ENCODE measurements at places on chromosomes 3 and 15.

DNA sequence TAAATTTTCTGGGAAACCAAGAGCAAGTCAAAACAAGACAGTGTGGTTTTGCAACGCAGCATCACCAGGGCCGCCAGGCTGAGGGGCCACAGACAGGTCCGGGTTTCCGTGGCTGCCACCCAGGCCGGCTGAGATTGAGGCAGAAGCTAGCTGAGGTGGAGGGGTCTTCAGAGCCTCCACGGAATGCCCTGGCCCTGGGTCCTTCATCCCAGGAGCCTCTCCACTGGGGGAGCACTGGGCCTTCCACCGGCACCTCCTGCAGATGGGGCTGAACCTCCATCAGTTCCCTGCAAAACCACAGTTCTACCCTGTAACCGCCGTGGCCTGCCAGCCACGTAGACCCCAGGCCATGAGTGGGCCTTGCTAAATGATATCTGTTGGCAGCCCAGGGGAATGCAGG is 152.7 kb downstream of the CHSY1 start:
- peaks cover 12% of the 10 kb centered on the region for H3K4me1 ChIP-seq
- DNase-seq, result no peak
- no peak overlapping the region for H3K27ac ChIP-seq
- H3K27me3 ChIP-seq, result peaks cover 29% of the 10 kb centered on the region
- no peaks in the 10 kb centered on the region for H3K36me3 ChIP-seq

DNA sequence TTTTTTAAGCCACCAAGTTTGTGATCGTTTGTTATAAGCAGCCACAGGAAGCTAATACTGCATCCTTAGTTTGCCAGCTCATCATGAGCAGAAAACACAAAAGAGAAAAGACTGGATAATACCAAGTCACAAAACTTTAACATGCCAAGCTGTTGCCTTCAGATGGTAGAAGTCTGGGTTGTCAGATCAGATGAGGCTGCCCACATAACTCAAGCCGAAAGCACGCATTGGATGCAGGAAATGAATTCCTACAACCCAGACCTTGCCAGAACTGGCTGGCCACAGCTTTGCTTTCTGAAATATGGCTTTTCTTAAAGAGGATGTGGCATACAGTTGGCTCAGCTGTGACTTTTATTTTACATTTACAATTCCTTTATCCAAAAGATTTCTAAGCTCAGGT is 118.3 kb upstream of the NEO1 start:
- H3K27ac ChIP-seq, result no peak overlapping the region
- no peaks in the 10 kb centered on the region for H3K4me1 ChIP-seq
- peaks cover 11% of the 10 kb centered on the region for H3K27me3 ChIP-seq
- no peaks in the 10 kb centered on the region for H3K36me3 ChIP-seq

- peaks cover 11% of the 10 kb centered on the region for H3K4me1 ChIP-seq
- H3K4me3 ChIP-seq, result no peak overlapping the region
Observed at GRCh38 chr15:75061272-75061671, 37.9 kb downstream of the PPCDC start.

- peaks cover 25% of the 10 kb centered on the region for H3K4me1 ChIP-seq
- H3K36me3 ChIP-seq, result no peaks in the 10 kb centered on the region
- H3K27ac ChIP-seq, result no peak overlapping the region
- no peak overlapping the region for H3K4me3 ChIP-seq
- no peaks in the 10 kb centered on the region for H3K27me3 ChIP-seq
Observed at GRCh38 chr3:124882816-124883747, 4.1 kb downstream of the ITGB5 start.

DNA sequence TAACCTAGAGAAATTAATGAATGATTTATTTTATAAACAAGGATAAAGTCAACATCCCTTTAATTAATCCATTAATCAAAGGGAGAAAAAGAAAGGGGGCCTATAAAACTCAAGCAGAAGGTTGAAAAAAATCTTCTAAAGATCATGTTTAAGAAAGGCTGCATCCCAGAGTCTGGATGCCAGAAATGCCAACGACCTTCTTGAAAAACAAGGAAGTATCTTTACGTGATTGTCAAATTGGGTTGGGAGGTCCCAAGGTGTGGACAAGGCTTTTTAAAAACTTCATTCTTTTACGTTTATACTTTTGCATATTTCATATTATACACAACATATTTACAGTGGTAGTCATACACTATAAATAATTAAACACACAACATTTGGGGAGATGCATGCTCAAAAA is 1.6 kb downstream of the GOLGB1 start:
- H3K27me3 ChIP-seq, result no peaks in the 10 kb centered on the region
- H3K4me1 ChIP-seq, result peaks cover 6% of the 10 kb centered on the region
- H3K4me3 ChIP-seq, result peak overlapping the region; percentile 92

DNA sequence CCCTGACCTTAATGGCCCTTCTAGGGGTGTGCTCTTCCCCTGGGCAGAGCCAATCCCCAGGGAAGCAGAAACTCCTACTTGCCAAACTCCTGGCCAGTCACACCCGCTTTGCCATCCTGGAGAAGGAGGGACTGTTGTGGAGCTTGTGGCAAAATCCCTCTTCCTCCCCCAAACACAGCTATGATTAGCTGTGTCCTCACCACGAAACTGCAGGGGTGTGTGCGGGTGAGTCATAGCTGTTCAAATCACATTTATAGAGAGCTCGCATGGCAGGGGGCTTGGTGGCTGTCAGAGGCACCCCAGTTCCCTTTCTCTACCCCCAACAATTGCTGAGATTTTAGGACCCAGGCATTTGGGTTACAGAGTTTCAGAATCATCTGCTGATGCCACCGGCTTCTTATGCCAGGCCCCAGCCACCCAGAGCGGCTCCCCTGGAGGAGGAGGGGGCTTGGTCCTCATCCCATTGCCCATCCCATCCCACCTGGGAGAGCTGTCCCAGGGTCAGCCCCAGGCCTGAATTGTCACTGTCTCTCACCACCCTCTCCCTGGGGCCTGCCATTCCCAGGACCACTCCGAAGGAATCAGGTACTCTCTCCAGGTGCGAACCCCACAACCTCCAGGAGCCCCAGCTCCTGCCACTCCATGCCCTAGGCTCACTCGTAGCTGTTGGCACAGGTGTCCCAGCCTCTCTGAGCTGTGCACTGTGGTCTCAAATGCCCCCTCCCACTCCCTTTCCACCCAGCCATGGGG is 28.8 kb upstream of the MAGEF1 start:
- peak; percentile 26 for DNase-seq
- peaks cover 4% of the 10 kb centered on the region for H3K27me3 ChIP-seq
- H3K36me3 ChIP-seq, result no peaks in the 10 kb centered on the region
- peaks cover 32% of the 10 kb centered on the region for H3K4me1 ChIP-seq

DNA sequence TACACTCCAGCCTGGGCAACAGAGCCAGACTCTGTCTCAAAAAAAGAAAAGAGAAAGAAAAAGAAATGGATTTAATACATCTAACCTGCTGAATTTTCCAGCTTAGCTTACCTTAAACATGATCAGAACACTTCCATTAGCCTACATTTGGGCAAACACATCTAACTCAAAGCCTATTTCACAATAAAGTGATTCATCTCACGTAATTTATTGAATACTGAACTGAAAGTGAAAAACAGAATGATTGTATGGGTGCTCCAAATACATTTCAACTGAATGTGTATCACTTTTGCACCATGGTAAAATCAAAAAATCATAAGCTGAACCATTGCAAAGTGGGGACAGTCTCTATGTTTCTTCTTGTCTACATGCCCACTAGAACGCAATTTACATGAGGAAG is 9.0 kb downstream of the PIK3R4 start:
- no peak for DNase-seq
- no peak overlapping the region for H3K4me3 ChIP-seq
- no peaks in the 10 kb centered on the region for H3K4me1 ChIP-seq
- H3K27ac ChIP-seq, result no peak overlapping the region
- H3K27me3 ChIP-seq, result no peaks in the 10 kb centered on the region

DNA sequence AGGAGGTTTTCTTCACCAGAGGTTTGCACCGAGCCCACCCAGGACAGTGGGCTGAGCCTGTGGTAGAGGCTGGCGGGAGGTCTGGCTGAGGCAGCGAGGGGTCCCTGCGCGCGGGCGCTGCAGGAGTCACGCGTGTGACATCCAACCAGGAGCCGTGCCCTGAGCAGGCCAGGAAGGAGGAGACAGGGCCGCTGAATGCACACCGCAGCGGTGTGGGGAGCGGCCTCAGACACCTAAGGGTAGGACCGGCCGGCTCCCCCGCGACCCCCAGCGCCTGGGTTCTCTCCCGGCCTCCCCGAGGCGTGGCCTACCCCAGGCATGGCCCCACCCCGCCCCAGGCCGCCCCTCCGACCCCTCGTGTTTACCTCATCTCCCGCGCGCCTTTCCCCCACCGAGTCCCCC is 412 bp downstream of the SLC41A3 start:
- peak overlapping the region; percentile 77 for H3K27ac ChIP-seq
- H3K36me3 ChIP-seq, result no peaks in the 10 kb centered on the region
- DNase-seq, result no peak
- peak overlapping the region; percentile 62 for H3K4me3 ChIP-seq
- peaks cover 17% of the 10 kb centered on the region for H3K4me1 ChIP-seq

- peaks cover 12% of the 10 kb centered on the region for H3K4me1 ChIP-seq
- no peak overlapping the region for H3K4me3 ChIP-seq
- no peaks in the 10 kb centered on the region for H3K27me3 ChIP-seq
- no peak for DNase-seq
- H3K27ac ChIP-seq, result no peak overlapping the region
- H3K36me3 ChIP-seq, result no peaks in the 10 kb centered on the region
Observed at GRCh38 chr15:77548589-77549557, 83.8 kb downstream of the LINGO1 start.

DNA sequence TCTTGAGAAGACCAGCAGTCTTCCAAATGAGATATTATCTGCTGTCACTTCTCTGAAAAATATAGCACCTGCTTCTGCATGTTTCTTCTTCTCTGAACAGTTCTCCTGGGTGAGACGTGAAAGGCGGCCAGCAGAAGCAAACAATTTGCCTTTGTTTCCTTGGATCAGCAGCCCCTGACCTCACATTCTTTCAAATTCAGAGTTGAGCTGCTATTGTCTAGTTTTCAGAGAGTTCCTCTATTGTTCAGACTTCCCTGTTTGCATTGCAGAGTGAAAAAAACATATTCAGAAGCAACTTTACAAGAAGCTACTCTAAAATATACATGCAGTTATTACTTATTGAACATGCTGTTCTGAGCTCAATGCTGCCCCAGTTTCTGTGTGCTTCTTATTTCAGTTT is 653.6 kb downstream of the NAALADL2 start:
- no peak overlapping the region for H3K27ac ChIP-seq
- no peak overlapping the region for H3K4me3 ChIP-seq
- H3K27me3 ChIP-seq, result no peaks in the 10 kb centered on the region
- DNase-seq, result no peak
- H3K36me3 ChIP-seq, result no peaks in the 10 kb centered on the region
- H3K4me1 ChIP-seq, result no peaks in the 10 kb centered on the region

DNA sequence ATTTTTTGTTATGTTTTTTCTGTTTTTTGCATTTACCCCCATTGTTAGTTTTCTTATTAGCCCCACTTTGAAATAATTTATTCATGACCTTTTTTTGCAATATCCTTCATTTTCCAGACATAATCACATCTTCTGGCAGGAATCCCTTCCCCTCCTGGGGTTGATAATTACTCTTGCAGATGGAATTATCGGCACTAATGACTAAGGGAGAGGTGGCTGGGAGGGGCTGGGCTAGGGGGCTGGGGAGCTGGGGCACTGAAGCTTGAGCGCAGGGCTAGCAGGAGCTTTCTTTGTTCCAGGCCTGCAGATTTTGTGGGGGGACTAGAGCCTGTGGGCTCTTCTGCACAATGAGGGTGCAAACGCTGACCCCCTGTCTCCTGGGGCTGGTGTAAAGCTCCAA is 77.8 kb downstream of the RAB11A start:
- no peak overlapping the region for H3K27ac ChIP-seq
- no peak overlapping the region for H3K4me3 ChIP-seq
- H3K36me3 ChIP-seq, result no peaks in the 10 kb centered on the region
- no peaks in the 10 kb centered on the region for H3K4me1 ChIP-seq

- DNase-seq, result no peak
- no peak overlapping the region for H3K4me3 ChIP-seq
- H3K27me3 ChIP-seq, result no peaks in the 10 kb centered on the region
- H3K27ac ChIP-seq, result no peak overlapping the region
- no peaks in the 10 kb centered on the region for H3K36me3 ChIP-seq
Observed at GRCh38 chr15:71422530-71423259, 307.4 kb downstream of the THSD4 start.

DNA sequence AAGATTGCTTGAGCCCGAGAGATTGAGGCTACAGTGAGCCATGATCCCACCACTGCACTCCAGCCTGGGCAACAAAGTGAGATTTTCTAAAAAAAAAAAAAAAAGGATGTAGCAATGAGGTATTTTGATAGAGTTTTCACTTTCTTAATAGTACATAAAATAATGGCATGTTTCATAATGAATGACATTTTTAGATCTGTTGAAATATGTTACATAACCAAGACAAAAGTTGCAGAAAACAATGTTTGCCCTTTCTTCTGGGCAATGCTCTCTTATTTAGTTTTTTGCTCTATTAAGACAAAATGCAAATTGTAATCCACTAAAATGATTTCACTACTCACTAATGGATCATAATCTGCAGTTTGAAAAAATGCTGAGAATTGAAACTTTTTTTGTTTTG is 4.4 kb upstream of the MAPK6 start:
- no peak for DNase-seq
- no peaks in the 10 kb centered on the region for H3K36me3 ChIP-seq
- H3K27me3 ChIP-seq, result no peaks in the 10 kb centered on the region
- H3K4me3 ChIP-seq, result no peak overlapping the region
- H3K27ac ChIP-seq, result no peak overlapping the region
- peaks cover 33% of the 10 kb centered on the region for H3K4me1 ChIP-seq

DNA sequence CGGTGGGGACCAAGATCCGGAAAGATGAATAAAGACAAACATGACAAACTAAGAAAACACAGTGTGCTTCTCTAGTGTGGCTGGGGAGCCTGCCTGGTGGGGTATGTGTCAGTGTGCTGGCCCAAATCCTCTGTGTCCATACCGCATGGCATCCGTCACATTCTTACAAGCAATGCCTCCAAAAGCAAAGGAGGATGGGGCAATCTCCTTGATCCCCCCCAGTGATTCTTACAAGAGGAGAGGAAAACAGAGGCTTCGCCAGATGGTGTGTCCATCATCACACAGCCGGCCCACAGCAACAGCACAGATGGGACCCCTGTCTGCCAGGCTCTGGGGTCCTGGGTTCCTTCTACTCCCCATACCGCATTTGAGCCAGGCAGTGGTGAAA is 558 bp upstream of the IL17RC start:
- H3K4me1 ChIP-seq, result peaks cover 48% of the 10 kb centered on the region
- no peaks in the 10 kb centered on the region for H3K27me3 ChIP-seq
- peak overlapping the region; percentile 51 for H3K27ac ChIP-seq
- H3K36me3 ChIP-seq, result no peaks in the 10 kb centered on the region

DNA sequence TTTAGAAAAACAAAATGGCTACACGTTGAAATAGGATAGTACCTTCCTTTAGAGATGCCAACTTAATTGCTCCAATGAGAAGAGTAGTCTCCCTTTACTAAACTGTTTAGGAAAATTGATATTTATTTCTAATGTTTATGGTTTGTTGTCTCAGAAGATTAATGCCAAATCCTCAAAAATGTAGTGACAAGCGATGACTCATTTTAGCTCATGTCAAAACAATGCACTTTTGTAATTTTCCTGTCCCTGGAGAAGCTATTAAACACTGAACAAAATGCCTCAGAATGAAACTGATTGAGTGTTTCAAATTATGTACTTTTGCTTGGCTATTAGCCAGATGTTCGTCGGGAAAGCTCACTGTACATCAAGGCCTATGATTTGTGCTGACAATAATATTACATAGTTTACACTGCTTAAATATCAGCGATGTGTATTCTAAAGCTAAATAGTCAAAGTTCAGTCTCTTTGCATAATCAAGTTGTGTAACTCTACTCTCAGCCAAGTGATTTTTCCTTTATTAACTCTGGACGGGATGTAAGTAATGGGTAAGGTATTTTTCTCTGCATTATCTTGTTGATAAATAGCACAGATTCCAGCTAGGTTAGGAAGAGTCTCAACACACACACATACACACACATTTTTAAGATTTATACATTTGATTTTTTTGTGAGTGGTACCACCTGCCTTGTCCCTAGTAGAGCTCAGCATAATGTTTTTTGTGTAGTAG is 83.7 kb downstream of the CMSS1 start:
- no peak overlapping the region for H3K27ac ChIP-seq
- H3K4me3 ChIP-seq, result no peak overlapping the region
- H3K27me3 ChIP-seq, result no peaks in the 10 kb centered on the region
- no peak for DNase-seq
- no peaks in the 10 kb centered on the region for H3K36me3 ChIP-seq
- H3K4me1 ChIP-seq, result no peaks in the 10 kb centered on the region
